Activated CD8-positive, alpha-beta T cell treated with anti-CD3 and anti-CD28 coated beads for 36 hours (primary cell): ENCODE measurements at places on chromosomes 5 and 9. TPM values are rescaled to one million over a fixed set of nuclear protein-coding genes. Genes with fewer than 3 reads are reported as not detected.

The PPP1R26 gene
- 0.54 TPM for total RNA-seq

- no peaks in the 10 kb centered on the region for H3K27me3 ChIP-seq
- no peak overlapping the region for H3K27ac ChIP-seq
- no peaks in the 10 kb centered on the region for H3K36me3 ChIP-seq
These were observed 273.5 kb downstream of the ARRDC3 start for GRCh38 chr5:91109634-91110033.

The C8G gene
- not detected for total RNA-seq

DNA sequence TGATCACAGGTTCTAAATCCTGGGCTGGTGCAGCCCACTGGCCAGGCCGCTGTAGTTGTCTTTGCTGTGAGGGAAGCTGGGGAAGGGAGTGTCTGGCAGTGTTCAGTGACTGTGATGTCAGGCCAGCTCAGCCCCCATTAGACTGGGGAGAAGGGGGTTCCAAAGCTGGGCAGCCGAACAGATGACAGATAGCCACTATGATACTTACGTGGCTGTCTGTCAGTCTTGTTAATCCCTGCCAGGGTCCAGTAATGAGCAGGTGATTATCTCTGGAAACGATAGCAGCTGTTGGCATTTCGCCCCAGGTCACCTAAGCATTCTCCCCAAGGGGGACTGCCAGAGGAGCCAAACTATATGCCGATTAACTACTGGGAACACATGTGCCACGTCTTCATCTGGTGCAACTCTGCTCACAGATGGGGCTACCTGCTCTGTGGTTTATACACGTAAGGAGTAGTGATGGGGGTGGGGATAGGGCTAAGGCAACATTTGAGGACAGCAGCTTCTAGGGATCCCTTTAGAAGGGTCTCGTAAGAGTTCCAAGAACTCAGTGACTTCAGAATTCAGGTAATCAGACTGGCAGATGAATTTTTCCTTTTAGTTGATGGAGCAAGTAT is 396.3 kb downstream of the KDM4C start:
- no peaks in the 10 kb centered on the region for H3K27me3 ChIP-seq
- H3K36me3 ChIP-seq, result peaks cover 38% of the 10 kb centered on the region
- H3K4me3 ChIP-seq, result no peak overlapping the region
- no peak for DNase-seq
- peaks cover 22% of the 10 kb centered on the region for H3K4me1 ChIP-seq

The SPINK4 gene
- not detected for total RNA-seq

GRCh38 chr9:130839132-130840111 is 4.4 kb downstream of the ABL1 start:
- no peak overlapping the region for H3K27ac ChIP-seq
- no peaks in the 10 kb centered on the region for H3K27me3 ChIP-seq
- peaks cover 4% of the 10 kb centered on the region for H3K36me3 ChIP-seq
- no peak overlapping the region for H3K4me3 ChIP-seq

The HK3 gene
- total RNA-seq, result not detected

DNA sequence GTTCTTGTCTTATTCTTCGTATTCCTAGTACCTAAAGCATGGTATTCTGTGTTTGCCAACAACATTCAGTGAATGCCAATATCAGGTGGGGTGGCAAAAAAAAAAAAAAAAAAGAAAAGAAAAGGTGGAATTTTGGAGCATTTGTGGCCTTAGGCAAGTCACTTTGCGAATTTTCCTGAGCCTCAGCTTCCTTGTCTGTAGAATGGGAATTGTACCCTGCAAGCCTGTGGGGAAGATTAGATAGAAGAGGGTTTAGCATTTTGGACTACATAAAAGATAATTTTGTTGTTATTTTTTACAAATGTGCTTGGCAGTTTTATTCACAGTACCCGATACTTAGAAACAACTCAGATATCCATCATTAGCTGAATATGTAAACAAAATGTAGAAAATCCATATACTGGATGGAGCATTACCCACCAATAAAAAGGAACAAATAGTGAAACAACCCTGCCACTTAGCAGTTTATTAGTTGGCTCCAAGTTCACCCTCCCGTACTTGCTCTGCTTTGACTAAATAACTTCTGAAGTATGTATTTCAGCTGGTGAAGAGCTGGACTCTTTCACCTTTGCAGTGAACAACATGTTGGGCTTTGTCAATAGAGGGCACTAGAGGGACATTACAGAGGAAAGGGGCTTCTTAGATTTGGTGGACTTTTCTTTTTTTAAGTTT is 13.6 kb downstream of the UBE2D2 start:
- H3K36me3 ChIP-seq, result peaks cover 39% of the 10 kb centered on the region
- DNase-seq, result peak; percentile 25
- peaks cover 70% of the 10 kb centered on the region for H3K4me1 ChIP-seq
- H3K27ac ChIP-seq, result peak overlapping the region; percentile 25
- no peak overlapping the region for H3K4me3 ChIP-seq
- no peaks in the 10 kb centered on the region for H3K27me3 ChIP-seq

The SPINK13 gene
- not detected for total RNA-seq

- H3K4me1 ChIP-seq, result no peaks in the 10 kb centered on the region
- H3K4me3 ChIP-seq, result no peak overlapping the region
- no peak overlapping the region for H3K27ac ChIP-seq
These were observed 7.4 kb upstream of the MOB3B start for GRCh38 chr9:27537027-27537435.

GRCh38 chr9:34557426-34558321 is 31.9 kb downstream of the CNTFR start:
- no peak for DNase-seq
- H3K27me3 ChIP-seq, result peaks cover 21% of the 10 kb centered on the region
- no peaks in the 10 kb centered on the region for H3K4me1 ChIP-seq
- H3K4me3 ChIP-seq, result no peak overlapping the region

The CTSV gene
- 0.34 TPM for total RNA-seq

DNA sequence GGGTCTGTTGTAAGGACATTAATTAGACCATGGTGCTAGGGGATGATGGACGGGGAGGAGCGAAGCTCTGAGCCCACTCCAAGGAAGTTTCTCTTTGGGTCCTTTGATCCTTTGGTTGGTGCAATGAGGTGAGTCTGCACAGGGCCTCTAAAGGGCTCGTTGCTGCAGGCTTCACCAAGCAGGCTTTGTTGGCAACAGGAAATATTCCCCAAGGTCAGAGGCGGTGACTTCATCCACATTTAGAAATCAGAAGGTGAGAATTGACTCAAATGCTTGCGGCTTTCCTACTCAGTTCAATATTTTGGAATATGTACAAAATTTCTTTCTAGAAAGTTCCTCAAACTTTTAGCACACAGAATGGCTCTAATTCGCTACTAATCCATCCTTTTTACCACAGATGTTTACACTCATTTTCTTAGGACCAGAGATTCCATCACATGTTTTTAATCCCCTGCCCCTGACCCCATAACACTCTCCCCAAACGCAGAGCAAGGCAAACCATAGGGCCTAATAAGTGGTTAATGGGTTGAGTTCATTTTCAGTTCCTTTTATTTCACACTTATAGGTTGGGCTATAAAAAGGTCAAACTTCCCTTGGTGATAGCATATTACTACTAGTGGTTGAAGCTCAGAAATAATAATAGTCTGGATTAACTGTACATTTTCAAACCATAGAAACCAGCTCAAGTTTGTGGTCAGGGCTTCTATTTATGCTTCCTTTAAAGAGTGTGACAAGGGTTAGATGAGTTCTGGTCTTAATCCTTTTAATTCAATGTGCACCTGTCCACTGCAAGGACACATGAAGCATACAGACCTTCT is 37.3 kb upstream of the TMEM252 start:
- H3K4me1 ChIP-seq, result no peaks in the 10 kb centered on the region
- no peak for DNase-seq
- H3K4me3 ChIP-seq, result no peak overlapping the region
- peaks cover 8% of the 10 kb centered on the region for H3K27me3 ChIP-seq
- H3K27ac ChIP-seq, result no peak overlapping the region

The DPP7 gene
- total RNA-seq, result 222 TPM

GRCh38 chr5:146041180-146041789 is 64.1 kb downstream of the PLAC8L1 start:
- no peaks in the 10 kb centered on the region for H3K36me3 ChIP-seq
- no peak for DNase-seq
- no peaks in the 10 kb centered on the region for H3K27me3 ChIP-seq
- H3K27ac ChIP-seq, result no peak overlapping the region
- H3K4me3 ChIP-seq, result no peak overlapping the region

The GFRA3 gene
- total RNA-seq, result not detected

DNA sequence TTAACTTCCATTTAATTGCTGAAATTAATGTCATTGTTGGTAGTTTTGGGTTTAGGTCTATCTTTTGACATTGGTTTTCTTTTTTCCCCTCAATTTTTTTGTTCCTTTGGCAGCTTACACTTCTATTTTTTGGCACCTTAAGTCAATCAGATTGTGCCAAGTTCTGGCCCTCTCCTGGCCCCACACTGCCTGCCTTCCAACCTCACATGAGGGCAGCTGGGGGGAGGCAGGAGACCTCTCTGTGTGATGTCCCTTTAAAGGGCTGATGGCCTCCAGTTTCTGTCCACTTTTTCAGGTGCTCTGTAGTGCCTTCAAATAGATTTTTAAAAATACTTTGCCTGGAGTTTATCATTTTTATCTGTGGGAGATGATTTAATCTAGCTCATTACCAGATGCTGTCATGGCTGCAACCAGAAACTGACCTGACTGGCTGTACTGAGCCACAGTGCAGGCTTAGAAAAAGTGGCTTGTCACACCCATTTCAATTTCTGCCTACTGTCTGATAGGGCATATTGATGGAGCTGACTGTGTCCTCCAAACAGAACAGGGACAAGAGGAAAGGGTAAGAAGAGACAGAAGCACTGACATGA is 196.6 kb downstream of the FANCC start:
- H3K36me3 ChIP-seq, result no peaks in the 10 kb centered on the region
- H3K4me1 ChIP-seq, result no peaks in the 10 kb centered on the region
- no peak overlapping the region for H3K27ac ChIP-seq
- no peaks in the 10 kb centered on the region for H3K27me3 ChIP-seq
- no peak for DNase-seq

DNA sequence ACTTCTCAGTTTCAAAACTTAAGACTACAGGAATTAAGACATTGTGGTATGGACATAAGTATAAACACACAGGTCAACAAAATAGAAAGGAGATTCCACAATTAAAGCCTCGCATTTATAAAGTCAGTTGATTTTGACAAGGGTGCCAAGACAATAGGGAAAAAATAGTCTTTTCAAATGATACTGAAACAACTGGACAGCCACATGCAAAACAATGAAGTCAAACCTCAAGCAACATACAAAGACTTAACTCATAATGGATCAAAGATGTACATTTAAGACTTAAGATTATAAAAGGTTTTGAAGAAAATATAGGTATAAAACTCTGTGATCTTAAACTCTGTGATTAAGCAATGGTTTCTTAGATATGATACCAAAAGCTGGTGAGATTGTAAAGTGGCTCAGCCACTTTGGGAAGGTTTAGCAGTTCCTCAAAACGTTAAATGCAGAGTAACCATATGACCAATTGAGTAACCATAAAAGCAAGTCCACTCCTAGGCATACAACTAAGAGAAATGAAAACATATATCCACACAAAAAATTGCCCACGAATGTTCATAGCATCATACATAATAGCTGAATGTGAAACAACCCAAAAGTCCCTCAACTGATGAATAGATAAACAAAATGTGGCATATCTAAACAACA is 22.0 kb downstream of the HINT1 start:
- no peak overlapping the region for H3K27ac ChIP-seq
- peaks cover 4% of the 10 kb centered on the region for H3K4me1 ChIP-seq
- no peak for DNase-seq
- H3K27me3 ChIP-seq, result no peaks in the 10 kb centered on the region

GRCh38 chr5:62376064-62376463 is 27.6 kb downstream of the DIMT1 start:
- H3K4me1 ChIP-seq, result no peaks in the 10 kb centered on the region
- no peak for DNase-seq
- H3K4me3 ChIP-seq, result no peak overlapping the region
- H3K36me3 ChIP-seq, result peaks cover 65% of the 10 kb centered on the region

DNA sequence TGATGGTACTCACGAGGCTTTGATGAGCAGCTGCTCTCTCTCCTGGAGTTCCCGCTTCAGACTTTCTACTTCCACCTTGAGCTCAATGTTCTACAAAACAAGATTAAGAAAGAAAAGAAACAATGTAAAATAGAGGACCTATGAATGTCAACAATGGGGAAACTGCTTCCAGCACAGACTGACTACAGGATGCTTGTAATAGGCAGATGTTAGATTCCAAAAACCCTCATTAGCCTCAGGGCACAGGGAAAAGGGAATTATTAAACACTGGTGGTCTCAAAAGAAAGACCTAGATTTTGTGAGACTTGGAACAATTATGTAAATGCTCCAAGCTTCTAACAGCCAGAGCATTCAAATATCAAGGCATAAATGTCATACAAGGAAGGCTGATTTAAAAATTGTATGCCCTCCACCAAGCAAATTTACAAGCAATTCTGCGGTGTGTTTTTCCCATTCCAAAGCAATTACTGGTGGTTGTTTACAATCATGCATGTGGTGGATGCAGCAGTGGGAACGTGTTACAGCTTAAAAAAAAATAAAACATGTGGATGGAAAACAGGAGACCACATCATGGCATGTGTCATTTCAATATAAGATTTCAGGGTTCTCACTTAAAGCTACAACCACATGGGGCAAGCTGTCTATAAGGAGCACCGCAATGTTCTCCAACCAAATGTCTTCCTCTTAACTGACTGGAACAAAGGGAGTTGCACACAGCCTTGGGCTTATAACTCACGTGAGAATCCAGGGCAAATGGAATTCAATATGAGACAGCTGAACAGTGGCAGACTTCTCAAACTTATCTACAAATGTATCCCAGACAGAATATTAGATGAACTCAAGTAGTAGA is 34.0 kb downstream of the CDK5RAP2 start:
- DNase-seq, result no peak
- H3K27ac ChIP-seq, result no peak overlapping the region
- H3K27me3 ChIP-seq, result no peaks in the 10 kb centered on the region
- no peak overlapping the region for H3K4me3 ChIP-seq
- H3K4me1 ChIP-seq, result peaks cover 4% of the 10 kb centered on the region

DNA sequence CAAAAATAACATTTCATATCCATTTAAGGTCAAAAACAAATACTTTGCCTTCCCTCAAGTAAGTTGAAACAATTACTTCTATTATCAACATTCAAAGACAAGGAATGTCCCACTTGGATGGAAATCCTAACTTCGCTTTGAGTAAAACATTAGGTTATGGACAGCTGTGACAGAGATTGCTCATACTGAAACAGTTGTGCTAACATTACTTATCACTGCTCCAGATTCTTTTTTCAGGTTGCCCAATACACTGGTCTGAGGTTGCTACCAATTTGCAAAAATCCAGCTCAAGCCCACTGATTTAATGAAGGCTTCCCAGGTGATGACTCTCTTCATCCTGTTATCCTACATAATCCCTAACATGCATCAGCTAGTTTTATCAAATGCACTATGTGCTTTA is 98.3 kb downstream of the UBAP2 start:
- no peak overlapping the region for H3K27ac ChIP-seq
- no peak for DNase-seq
- no peaks in the 10 kb centered on the region for H3K4me1 ChIP-seq
- no peaks in the 10 kb centered on the region for H3K27me3 ChIP-seq
- H3K4me3 ChIP-seq, result no peak overlapping the region

GRCh38 chr5:86716121-86716520 is 98.4 kb downstream of the COX7C start:
- H3K36me3 ChIP-seq, result no peaks in the 10 kb centered on the region
- no peak for DNase-seq
- H3K27ac ChIP-seq, result no peak overlapping the region
- H3K4me1 ChIP-seq, result no peaks in the 10 kb centered on the region

- H3K4me1 ChIP-seq, result peaks cover 11% of the 10 kb centered on the region
- H3K4me3 ChIP-seq, result no peak overlapping the region
- no peak for DNase-seq
- no peak overlapping the region for H3K27ac ChIP-seq
- peaks cover 10% of the 10 kb centered on the region for H3K27me3 ChIP-seq
These were observed 89.2 kb downstream of the ACER2 start for GRCh38 chr9:19498015-19498414.

GRCh38 chr5:95449460-95449859 is 58.3 kb downstream of the FAM81B start:
- peaks cover 4% of the 10 kb centered on the region for H3K27me3 ChIP-seq
- no peaks in the 10 kb centered on the region for H3K4me1 ChIP-seq
- DNase-seq, result no peak
- H3K4me3 ChIP-seq, result no peak overlapping the region
- H3K27ac ChIP-seq, result no peak overlapping the region

The MAMDC2 gene
- total RNA-seq, result not detected
